ENCODE measurements at places on chromosomes 5 and 9.

DNA sequence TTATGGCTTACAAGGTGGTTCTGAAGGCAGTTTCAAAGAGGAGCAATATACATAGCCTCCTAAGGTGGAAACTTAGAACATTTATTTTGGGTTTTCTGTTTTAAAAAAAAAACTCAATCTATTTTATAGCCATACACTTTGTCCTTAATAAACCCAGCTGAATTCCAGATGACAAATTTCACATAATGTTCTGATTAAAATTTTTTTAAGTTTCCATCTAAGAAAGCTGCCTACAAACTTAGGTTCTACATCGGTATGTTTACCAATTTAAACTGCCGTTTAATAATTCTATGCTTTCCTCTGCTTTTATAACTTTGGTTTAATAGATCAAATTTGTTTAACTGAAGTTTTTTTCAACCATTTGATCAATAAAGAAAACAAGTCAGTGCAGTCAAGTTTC, 12.5 kb downstream of the NR3C1 start:
- DNase-seq = no peak

GRCh38 chr5:65815161-65815560, 93.2 kb downstream of the NLN start:
- no peak for DNase-seq

DNA sequence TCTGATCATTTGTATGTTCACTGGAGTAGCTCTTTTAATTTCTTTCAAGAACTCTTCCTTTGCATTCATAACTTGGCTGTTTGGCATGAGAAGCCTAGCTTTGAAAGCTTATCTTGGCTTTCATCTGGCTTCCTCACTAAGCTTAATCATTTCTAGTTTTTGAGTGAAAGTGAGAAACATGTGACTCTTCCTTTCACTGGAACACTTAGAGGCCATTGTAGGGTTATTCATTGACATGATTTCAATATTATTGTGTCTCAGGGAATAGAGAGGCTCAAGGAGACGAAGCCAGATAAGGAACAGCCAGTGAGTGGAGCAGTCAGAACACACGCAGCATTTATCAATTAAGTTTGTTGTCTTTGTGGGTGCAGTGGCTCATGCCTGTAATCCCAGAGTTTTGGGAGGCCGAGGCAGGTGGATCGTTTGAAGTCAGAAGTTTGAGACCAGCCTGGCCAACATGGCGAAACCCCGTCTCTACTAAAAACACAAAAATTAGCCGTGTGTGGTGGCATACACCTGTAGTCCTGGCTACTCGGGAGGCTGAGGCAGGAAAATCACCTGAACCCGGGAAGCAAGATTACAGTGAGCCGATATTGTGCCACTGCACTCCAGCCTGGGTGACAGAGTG, 98.3 kb downstream of the UGCG start:
- no peak for DNase-seq

DNA sequence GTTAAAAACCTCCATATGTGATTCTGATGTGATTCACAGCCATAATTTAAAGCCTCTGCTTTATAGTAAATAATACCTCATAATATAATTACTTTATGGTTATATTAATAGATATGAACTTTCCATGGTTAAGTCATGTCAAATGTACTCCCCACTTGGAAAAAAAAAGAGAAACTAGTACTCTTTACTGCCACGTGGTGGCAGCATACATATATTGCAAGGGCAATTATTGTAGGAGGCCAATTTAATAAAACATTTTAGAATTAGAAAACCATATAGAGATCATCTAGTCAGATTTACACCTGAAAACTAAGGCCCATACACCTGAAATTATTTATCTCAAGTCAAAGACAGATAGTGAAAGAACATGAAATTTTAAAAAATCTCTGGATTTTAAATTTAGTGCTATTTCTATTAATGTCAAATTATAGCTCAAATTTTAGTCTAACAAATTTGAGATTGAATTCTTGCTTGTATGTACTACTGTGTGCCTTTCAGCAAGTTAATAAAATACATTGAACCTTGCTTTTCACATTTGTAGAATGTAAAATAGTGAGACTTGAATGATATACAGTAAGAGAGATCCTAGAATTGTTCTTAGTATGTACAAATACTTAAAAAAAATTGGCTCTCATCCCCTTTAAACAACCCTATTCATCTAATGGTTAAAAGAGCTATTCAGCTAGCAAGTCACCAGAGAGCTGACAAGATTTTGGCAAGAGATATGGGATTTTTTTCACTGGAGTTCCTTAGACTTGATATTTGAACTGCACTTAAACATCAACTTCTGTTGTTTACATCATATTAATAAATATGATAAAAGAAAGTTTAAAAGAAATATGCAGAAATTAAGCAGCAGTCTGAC, 603.8 kb downstream of the TLE4 start:
- no peak for DNase-seq

DNA sequence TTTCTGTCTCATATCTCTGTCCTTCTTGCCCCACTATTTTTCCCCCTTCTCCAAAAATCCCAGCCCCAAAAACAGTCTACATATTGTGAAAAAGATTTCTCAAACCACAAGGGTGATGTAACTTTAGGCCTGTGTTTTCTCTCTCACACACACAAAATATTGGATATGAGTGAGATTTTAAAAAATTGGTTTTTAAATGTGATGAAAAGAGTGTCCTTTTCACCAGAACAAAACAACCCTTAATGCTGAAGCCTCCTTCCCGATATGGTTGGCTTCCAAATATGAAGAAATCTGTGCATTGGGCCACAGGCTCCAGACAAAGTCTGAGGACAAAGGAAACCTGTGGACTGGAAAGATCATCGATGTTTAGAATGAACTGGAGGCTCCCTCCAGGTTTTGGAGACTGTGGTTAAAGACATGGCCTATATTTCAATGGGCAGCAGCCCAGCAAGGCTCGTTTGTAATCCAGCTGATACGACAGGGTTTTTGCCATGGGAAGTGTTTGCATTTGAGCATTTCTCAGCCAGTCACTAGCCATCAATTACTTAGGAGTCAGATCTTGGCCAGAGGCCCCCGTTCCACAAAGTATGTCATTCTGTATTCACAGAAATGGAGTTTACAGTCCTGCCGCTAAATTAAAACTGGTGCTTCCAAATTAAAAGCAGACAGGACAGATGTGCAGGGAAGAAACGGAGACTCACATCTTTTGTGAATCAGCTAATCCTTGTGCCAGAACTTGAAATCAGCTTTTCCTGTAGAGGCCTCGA, 546.3 kb downstream of the EBF1 start:
- DNase-seq = no peak

DNA sequence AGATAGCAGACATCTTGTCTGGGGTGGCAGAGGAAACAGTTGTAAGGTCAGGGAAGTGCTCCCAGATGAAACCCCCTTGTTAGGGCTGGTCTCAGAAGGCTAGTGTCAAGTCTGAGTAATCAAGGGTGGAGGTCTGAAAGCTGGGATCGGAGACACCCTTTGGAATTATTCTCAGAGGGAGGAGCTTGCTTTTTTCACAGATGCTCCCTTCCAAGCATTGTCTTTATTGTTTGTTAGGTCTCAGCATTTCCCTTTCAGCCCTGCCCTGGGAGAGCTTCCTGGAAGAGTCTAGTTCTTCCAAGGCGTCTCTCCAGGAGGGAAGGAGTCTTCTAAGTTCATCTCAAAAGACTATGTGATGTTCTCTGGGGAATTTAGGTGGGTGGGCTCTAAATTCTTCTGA, 3.2 kb downstream of the TEK start:
- no peak for DNase-seq

- DNase-seq = no peak
These were observed 224.4 kb downstream of the FRMD3 start for GRCh38 chr9:83313781-83314180.

Data from activated CD4-positive, CD25-positive, alpha-beta regulatory T cell (primary cell).